Lung (tissue), 17 donors: ENCODE measurements at places on chromosomes 3 and 15. TPM values are rescaled to one million over a fixed set of nuclear protein-coding genes. Genes with fewer than 3 reads are reported as not detected.

Gene IMPG2
- polyA plus RNA-seq = 0.05 TPM

DNA sequence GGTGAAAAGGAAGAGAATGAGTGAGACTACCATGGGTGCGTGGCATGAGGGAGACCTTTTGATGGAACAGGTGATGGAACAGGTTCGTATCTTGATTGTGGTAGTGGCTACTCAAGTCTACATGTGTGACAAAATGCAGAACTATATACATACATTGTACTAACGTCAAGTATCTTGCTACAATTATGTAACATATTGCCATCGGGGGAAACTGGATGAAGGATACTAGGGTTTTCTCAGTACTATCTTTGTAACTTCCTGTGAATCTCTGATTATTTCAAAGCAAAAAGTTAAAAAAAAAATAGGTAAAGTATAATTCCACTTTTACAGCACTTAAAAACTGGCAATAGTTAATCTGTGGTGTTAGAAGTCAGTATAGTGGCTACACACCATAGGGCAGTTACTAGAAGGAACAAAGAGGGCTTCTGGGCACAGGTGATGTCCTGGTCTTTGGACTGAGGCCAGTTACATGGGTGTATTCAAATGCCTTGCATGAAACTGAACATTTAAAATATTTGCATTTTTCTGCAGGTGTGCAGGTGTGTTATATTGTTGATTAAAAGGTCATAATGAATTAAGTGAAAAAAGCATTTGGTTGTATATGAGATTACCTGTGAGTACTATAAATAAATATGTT, 61.4 kb downstream of the LRRK1 start:
- DNase-seq = no peak

- DNase-seq = peak; percentile 66
These were observed 17.5 kb downstream of the CIDEC start for GRCh38 chr3:9862391-9863057.

DNA sequence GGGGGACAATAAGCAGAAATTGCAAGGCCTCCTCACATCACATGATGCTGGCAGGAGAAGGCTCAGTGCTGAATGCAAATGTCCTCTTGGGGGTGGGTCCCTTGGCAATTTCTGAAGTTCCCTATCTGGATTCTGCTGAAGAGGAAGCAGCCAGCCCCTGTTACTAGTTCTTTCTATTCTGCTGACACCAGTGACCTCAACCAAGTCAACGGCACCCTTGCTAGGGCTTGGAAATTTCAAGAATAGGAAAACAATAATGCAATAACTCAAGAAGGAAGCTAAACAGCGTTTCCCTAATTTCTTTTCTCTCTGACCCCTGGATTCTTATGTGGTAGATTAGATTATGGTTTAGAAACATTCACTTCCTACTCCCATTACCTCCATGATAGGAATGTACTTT, 46.2 kb upstream of the FOXP1 start:
- DNase-seq = no peak

GRCh38 chr3:130259166-130259874, 86.2 kb upstream of the COL6A5 start:
- DNase-seq = peak; percentile 66

DNA sequence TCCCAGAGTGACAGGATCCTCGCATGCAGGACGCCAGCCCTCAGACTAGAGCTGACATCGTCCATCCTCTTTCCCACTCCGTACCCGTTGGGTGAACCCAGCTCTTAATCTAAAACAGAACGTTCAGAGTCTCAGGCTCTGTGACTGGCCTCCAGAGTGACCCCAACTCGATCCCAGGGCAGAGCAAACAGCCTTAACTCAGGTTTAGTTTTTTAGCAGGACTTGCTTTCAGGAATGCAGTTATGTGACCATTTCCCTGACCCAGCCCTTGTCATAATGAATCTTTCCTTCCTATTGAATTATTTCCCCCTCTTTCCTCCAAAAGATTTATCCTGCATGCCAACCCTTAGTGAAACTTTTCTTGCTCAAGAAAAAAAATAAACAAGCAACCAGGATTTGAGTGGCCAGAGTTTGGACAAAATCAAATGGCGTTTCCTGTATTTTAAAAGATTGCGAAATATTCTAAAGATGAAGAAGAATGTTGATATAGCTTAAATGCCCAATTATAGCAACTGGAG, 47.8 kb upstream of the RARB start:
- DNase-seq = peak; percentile 73

DNA sequence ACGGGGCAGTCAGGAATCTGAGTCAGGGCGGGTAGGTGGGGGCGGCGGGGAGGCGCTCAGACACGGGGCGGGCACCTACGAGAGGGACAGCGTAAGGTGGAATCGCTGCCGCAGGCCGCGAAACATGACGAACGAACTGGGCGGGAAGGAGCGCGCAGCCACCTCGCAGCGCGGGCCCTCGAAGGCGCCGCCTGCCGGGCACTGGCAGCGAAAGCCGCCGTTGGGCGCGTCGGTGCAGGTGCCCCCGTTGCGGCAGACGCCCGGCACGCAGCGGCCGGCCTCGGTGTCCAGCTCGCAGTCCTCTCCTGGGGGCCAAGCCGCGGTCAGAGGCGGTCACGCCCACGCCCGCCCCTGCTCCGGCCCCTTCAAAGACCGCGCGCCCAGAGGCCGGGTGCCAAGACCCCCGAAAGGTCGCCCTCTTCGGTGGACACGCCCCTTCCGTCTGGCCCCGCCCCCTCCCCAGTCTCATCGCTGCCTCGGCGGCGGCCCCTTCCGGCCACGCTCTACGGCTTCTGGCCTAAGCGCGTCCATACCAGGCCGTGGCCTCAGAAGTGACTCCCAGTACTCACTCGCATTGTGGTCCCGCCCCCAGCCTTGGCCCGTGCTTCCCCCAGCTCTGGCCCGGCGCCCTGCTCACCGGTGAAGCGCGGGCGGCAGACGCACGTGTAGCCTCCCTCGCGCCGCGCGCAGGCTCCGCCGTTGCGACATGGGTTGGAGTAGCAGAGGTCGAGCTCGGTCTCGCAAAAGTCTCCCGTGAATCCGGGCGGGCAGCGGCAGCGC, 6.4 kb downstream of the CELSR3 start:
- peak; percentile 74 for DNase-seq

Gene CLDN11
- 3.7 TPM for polyA plus RNA-seq

DNA sequence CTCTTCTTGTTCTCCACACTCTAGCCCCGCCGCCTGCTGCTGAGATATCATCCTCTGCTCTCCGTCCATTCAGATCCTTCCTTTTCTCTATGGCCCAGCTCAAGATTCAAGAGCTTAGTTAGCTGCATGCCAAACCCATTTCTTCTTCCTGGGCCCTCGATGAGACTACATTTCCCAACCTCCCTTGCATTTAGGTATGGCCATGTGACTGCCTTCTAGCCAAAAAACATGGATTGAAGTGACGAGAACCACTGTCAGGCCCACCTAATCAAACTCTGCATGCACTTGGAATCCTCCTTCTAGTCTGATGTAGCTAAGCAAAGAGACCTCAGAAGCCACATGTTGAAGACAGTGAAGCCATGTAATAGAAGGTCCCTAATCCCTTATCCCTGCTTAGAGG, 308.2 kb downstream of the VPS13C start:
- DNase-seq = no peak

Gene PLXNB1
- 82.4 TPM for polyA plus RNA-seq

GRCh38 chr15:37140531-37141058, 40.2 kb upstream of the MEIS2 start:
- DNase-seq = no peak

DNA sequence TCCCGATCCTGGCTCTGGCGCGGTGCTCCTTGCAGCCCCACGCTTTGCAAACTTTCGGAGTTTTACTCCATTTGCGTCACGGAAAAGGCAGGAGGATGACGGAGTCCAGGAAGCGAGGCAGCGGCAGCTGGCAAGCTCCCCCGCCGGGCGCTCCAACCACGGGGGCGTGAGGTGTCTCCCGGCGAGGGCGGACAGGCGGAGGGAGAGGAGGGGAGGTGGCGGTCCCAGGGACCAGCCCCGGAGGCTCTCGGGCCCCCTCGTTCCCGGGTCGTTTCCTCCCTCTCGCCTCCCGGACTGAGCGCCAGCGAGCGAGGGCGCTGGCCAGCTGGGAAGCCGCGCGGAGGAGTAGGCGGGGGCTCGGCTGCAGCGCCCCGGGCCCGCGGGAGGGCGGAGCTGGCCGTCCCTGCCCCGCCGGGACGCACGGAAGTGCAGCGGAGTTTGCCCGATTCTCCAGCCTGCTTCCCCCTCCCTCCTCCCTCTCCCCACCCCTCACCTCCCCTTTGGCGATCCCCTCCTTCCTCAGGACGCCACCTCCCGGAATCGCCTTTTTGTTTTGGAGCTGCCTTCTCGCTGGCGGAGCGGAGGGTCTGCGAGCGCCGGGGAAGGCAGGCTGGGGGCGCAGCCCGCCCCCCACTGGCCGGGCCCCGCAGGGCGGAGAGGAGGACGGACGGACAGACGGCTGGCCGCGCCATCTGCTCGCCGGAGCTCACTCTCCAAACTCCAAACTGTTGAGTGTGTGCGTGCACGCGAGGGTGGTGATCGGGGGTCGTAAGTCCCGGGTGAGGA, at the start of gene SNX33:
TSS of gene SNX33 (plus strand) at position 543 of the 786 bp plus-strand sequence. CDS start 1,191 bp downstream, outside the sequence.
- DNase-seq = peak; percentile 94

Gene ZNF148
- polyA plus RNA-seq = 7.5 TPM

- no peak for DNase-seq
These were observed 233.4 kb downstream of the ADAMTS17 start for GRCh38 chr15:100108346-100108745.

Gene IRAK2
- 2.9 TPM for polyA plus RNA-seq

DNA sequence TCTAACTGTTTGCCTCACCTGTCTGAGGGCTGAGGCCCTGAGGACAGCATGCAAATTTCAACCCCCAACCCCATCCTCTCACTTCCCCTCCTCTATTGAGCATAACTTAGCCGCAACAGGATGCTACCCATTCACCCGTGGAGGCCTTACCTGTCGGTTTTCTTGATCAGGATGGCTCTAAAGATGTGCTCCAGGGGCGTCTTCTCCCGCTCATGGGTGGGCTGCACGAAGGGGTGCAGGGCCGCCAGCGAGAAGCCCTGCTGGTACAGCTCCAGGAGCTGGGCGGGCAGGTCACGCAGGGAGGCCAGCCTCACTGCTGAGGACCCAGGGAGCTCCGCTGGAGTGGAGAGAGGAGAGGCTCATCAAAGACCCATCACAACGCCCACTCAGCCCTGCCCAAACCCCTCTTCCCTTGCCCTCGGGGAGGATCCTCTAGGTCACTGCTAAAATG, 79.8 kb downstream of the RFTN1 start:
- no peak for DNase-seq

GRCh38 chr15:71496336-71496955, 313.9 kb upstream of the NR2E3 start:
- no peak for DNase-seq

Gene CHRNA7
- polyA plus RNA-seq = 0.30 TPM

DNA sequence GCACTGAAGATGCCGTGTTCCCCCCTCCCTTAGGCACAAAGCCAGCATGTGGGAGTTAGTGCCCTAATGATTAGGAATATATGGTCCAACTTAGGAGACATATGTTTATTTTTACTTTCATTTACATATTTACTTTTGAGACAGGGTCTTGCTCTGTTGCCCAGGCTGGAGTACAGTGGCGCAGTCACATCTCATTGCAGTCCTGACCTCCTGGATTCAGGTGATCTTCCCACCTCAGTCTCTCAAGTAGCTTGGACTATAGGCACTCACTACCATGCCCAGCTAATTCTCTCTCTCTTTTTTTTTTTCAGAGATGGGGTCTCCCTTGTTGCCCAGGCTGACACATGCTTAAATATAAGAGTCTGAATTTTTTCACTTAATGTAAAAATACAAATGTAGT, 51.6 kb upstream of the TBC1D23 start:
- no peak for DNase-seq
